ENCODE measurements at places on chromosomes 5 and 9. TPM values are rescaled to one million over a fixed set of nuclear protein-coding genes. Genes with fewer than 3 reads are reported as not detected.

DNA sequence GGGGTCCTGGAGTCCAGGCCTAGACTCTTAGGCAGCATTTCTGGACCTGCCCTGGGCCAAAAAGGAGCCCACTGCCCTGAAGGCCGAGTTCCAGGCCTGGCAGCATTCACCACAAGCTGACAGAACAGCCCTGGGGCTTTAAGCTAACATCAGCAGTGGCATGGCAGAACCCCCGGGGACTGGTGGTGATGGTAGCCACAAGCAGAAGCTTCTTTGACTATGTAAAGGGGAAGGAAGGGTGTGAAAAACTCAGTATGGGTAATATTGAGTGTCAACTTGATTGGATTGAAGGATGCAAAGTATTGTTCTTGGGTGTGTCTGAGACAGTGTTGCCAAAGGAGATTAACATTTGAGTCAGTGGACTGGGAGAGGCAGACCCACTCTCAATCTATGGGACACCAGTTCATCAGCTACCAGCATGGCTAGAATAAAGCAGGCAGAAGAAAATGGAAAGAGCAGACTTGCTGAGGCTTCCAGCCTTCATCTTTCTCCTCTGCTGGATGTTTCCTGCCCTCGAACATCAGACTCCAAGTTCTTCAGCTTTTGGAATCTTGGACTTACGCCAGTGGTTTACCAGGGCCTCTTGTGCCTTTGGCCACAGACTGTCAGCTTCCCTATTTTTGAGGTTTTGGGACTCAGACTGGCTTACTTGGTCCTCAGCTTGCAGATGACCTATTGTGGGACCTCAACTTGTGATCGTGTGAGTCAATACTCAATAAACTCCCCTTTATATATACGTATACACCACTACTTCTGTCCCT is 661.0 kb upstream of the C9orf72 start:
- DNase-seq = no peak

DNA sequence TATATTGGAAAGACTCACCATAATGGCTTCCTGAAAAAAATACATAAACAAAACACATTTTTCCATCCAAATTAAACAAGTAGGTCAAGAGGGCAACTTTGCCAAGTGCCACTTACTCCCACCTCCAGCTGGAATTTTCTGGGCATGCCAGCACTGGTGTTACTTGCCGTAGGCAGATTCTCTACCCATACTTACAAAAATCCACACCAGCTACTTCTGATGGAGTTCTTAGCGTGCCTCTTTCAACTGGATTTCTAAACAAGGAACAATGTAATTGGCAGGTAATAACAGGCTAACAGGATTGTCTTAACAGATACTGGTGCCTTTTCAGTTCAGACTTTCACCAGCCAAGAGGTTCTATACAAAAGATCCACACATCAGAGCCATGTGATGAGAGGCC is 301.4 kb downstream of the MLLT3 start:
- DNase-seq = no peak

SHISAL2B gene
- not detected for total RNA-seq

TGFBI gene
- total RNA-seq = 1,115 TPM

DNA sequence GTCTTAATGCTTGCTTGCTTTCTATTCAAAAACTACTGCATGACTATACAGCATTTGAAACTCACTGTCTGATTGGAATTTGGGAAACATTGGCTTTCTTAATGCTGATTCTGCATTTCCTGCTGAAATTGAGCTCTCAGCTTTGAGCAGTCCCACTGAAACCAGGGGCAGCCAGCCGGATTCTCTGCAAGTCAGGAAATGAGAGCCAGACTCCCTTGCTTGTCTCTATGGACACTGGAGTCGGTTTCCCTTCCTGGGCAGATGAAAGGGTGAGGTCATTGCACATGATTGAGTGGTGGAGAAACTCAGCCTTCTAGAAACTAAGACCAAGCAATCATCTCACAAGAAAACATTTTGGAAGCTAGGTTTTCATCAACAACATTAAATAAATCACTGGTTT is 119.7 kb upstream of the SPATA31C2 start:
- peak; percentile 98 for DNase-seq

- DNase-seq = no peak
These were observed 8.4 kb downstream of the MATR3 start for GRCh38 chr5:139301808-139302499.

GRCh38 chr5:121415270-121415669 is 436.4 kb upstream of the FTMT start:
- no peak for DNase-seq

GRCh38 chr5:177389241-177390169 is 5.3 kb downstream of the SLC34A1 start:
- DNase-seq = peak; percentile 90

- peak; percentile 0 for DNase-seq
These were observed 413.5 kb downstream of the PLK2 start for GRCh38 chr5:58046371-58046770.

- DNase-seq = no peak
These were observed 5.5 kb upstream of the TNIP1 start for GRCh38 chr5:151086192-151086869.

SHOC1 gene
- 3.6 TPM for total RNA-seq

LEAP2 gene
- total RNA-seq = 5.3 TPM

GRCh38 chr9:109974918-109975276 is 194.9 kb downstream of the PALM2AKAP2 start:
- no peak for DNase-seq

NDUFA8 gene
- 11.6 TPM for total RNA-seq

ADAMTSL2 gene
- total RNA-seq = 1.2 TPM

GRCh38 chr5:98368141-98368540 is 405.3 kb upstream of the RGMB start:
- no peak for DNase-seq

- DNase-seq = peak; percentile 1
These were observed 99.6 kb upstream of the SPEF2 start for GRCh38 chr5:35518104-35518503.

- DNase-seq = peak; percentile 56
These were observed 51.3 kb downstream of the SNX24 start for GRCh38 chr5:122896598-122897282.

DNA sequence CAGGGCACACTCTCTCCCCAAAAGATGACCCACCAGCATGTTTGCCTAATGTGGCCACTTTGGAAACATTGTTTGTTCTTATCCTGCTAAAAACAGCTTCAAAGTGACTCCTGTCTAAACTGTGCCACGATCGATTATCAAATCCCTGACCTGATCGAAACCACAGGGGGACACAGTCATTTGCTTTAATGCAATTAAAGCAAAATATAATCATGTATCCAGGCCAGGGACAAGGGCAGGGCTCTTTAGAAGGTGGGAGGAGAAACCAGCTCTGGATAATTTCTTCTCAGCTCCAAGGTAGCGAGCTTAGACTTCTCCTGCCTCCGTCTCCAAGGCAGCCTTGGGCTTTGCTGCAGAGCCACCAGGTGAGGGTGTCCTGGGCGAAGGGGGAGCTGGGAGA is 95.0 kb upstream of the HAND1 start:
- DNase-seq = no peak

DNA sequence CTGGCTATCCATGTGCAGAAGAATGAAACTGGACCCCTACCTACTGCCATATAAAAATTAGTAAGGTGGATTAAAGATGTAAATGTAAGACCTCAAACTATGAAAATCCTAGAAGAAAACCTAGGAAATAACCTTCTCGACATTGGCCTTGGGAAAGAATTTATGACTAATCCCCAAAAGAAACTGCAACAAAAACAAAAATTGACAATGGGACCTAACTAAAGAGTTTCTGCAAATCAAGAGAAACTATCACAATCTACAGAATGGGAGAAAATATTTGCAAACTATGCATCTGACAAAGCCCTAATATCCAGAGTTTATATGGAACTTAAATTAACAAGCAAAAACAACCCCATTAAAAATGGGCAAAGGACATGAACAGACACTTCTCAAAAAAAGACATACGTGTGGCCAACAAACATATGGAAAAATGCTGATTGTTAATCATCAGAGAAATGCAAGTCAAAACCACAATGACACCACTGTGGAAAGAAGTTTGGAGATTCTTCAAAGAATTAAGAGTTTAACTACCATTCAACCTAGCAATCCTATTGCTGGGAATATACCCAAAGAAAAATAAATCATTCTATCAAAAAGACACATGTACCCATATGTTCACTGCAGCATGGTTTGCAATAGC is 98.5 kb downstream of the NR3C1 start:
- DNase-seq = no peak

PCA3 gene
- total RNA-seq = 8.4 TPM

CCL19 gene
- not detected for total RNA-seq

DNA sequence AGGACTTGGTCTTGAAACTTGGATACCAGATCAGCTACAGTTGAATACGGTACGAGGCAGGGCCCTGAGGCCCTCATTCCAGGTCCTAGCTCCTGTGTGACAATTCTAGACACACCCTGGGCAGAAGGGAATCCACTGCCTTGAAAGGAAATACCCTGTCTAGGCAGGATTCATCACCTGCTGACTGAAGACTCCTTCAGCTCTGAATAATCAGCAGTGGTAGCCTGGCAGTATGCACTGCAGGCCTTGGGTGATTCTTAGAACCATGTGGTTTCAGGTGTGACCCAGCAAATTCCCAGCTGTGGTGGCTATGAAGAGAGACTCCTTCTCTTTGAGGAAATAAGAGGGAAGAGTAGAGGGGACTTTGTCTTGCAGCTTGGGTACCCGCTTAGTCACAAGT is 17.2 kb upstream of the EFNA5 start:
- no peak for DNase-seq

- DNase-seq = no peak
These were observed 57.5 kb downstream of the CEMIP2 start for GRCh38 chr9:71710856-71711255.

TRIM36 gene
- total RNA-seq = 6.3 TPM

DNA sequence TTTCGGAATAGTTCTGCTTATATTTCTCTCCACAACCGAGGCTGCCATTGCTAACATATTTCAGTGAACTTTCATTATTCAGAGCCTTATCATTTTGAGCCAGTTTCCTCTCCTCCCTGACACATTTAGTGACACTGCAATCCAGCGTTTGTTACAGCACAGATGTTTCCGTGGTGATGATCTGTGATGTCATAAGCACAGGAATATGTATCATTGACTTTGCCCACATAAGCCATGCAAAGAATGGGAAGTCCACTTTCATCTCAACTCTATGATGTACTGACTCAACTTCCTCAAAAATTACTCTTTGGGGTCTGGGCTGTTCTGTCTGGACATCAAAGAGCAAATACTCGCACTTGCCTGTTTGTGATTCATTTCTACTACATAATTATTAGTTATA is 291.8 kb downstream of the EBF1 start:
- DNase-seq = peak; percentile 9

PCDHB4 gene
- 2.9 TPM for total RNA-seq

- no peak for DNase-seq
These were observed 128.0 kb upstream of the ZNF618 start for GRCh38 chr9:113748135-113748534.

CDX1 gene
- total RNA-seq = 2.4 TPM

DNA sequence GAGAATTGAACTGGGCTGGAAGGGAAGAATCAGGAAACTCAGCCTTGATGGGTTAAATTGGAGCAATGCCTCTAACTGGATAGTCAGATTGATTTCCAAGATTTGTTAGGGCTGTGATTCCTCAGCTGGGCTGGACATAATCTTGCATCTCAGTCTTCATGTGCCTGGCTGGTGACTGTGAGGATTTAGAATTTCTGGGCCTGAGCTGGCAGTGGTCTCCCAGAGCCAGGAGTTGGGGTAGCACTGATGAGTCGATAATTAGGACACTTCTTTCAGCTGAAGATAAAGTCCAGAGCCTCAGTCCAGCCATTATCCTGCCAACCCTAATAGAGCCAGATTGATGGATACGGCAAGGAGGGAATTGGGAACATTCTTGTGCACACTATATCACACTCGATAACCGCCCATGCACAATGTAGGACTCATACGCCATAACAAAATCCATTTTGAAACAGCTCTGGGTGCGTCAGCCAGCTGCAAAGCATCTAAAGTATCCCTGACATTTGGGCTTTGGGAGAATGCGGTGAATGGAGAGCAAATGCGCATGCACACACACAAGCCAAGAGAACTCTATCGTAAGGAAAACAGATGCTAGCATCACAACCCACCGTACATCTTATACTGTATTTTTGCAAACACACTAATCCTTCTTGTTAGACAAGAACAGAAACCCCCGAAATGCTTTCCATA is 405.1 kb upstream of the KLF4 start:
- peak; percentile 97 for DNase-seq

STPG3 gene
- 1.9 TPM for total RNA-seq

- DNase-seq = no peak
These were observed 24.4 kb downstream of the SKIC3 start for GRCh38 chr5:95530416-95530815.

GRCh38 chr9:73135394-73135793 is 16.3 kb upstream of the ANXA1 start:
- DNase-seq = no peak

DNA sequence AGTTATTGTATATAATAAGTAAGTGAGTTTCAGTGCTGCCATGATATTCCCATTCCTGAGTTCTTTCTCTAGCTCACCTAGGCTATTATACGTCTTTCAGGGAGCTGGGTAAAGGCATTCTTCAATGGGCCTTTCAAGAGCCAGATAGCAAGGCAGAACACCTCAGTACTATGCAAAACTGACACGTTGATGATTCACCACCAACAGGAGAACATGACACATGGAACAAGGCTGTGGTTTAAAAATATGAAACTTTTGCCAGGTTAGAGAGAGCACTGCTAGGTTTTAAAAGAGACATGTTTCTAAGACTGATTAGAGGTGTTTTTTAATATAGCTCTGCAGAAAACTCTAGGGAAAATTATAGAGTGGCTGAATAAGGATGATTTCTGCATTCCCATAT is 95.9 kb downstream of the UGCG start:
- DNase-seq = no peak

DNA sequence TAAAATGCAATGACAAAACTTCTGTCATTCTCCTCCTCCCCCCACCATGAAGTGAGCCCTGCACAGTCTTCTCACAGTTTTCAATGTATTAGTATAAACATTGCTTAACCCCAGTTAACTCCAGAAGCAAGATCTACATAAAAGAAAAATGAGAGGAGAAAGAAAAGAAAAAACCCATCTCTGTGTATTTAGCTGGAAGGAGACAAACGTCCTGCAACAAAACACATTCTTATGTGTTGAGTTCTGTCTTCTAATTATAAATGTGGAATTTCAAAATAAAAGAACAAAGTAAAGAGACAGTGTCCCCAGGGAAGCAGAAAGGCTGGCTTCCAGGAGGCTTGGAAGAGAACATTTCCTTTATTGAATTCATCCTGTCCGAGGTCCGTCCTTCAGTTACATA is 491.9 kb upstream of the TUSC1 start:
- no peak for DNase-seq

DNA sequence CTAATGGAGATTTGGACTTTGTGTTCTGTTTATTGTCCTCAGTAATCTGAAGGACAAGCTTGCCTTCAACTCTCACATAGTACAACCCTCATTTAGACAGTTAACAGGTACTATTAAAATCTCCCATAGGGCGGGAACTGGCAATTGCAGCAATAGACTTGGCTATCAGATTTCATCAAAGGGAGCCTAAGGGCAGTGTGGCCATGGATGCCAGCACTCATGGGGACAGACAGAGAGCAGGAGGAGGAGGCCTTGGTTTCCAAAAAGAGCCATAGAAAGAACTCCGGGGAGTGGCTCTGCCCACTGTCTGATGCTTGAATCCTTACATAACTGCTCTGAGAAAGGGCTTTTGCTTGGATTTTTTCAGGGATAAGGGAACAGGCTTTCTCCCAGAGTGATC is 6.8 kb downstream of the SLC36A1 start:
- DNase-seq = peak; percentile 48

ADGRD2 gene
- total RNA-seq = not detected

GRCh38 chr5:171496456-171496855 is 77.0 kb downstream of the FGF18 start:
- no peak for DNase-seq
